ENCODE measurements at places on chromosomes 3 and 15.

- no peak for DNase-seq
Measured at GRCh38 chr15:92819278-92820235, 80.6 kb upstream of the CHD2 start.

DNA sequence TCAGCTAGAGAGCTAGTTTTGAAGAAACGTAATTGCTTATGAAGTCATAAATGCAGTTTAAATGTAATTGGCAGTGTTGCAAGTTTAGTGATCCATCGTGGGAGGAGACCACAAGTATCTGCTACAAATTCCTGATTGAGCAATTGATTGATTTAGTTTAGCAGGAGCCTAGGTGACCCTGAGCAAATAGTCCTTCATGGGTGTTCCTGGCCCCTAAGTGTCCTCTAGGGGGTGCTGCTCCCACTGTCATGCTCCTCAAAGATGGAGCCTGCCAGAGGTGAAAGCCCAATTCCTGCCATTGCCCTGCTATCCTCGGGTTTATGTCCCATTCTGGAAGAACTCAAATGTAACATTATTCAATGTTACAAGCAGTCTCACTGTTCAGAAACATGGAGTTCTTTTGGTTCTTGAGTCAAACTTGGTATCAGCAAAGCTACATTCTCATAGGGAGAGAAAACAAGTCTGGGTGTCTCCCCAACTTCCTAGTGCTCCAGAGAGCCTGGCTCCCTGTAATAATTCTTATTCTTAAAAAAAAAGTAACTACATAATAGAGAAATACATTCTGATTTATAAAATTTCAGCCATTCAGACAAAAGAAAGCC lies 29.8 kb upstream of the SENP5 start:
- peak; percentile 27 for DNase-seq

GRCh38 chr3:2837910-2838309 lies 272.3 kb downstream of the IL5RA start:
- no peak for DNase-seq

DNA sequence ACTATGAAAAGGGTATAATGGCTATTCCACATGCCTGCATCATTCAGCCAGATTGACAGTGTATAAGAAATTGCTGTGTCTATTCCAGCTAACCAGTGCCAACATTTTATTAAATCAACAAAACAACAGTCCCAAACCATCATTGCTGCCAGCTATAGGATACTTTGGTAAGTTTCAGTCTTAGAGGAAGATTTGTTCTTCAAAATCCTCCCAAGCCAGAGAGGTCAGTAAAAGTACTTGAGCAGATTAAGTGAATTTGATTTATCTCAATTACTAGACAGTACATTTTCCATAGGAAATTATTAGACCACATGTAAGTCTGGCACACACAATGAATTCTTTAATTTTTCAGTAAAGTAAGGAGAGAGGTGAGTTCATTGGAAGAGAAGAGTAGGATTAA lies 50.7 kb downstream of the TFG start:
- DNase-seq = no peak

- DNase-seq = no peak
Measured at GRCh38 chr15:23797747-23798446, 110.8 kb upstream of the NDN start.

- DNase-seq = no peak
Measured at GRCh38 chr15:65372787-65373067, 5.1 kb downstream of the IGDCC3 start.

- no peak for DNase-seq
Measured at GRCh38 chr15:86444527-86444926, 364.9 kb downstream of the AGBL1 start.

DNA sequence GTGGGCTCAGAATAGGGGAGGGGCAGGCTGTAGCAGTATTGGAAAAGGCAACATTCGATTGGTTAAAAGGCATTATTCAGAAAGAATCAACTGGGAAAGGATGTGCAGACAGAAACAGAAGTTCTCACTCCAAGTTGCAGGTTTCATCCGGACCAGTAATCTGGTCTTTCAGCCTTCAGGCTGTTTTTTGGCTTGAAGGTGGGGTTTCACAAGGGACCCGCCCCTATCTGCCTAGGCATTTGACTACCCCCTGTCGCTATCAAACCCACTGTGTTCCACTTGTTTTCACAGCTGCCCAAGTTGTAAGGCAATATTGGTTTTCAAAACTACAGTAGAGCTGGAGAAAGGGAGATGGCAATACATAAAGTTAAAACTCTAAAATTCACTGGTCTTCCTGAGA lies 96.9 kb downstream of the VPS8 start:
- no peak for DNase-seq

DNA sequence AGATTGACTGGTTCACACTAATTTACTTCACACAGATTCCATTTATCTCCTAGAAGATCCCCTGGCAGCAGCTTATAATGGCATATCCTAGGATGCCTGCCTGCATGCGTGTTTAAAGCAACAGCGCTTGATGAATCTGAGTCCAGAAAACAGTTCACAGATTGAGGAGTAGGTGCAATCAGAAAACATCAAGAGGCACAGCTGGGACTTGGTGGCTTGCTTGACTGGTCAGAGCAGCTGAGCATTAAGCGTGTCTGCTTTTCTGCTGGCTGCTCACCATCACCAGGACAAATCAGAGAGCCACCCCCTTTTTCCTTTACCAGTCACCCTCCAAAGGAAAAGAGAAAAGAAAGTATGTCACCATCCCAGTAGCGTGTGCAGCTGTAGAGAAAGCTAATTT lies 223.6 kb downstream of the WDR72 start:
- no peak for DNase-seq

GRCh38 chr3:175233957-175234940 lies 375.1 kb downstream of the NAALADL2 start:
- DNase-seq = no peak

GRCh38 chr3:127497166-127497565 lies 93.4 kb downstream of the TPRA1 start:
- no peak for DNase-seq

- DNase-seq = no peak
Measured at GRCh38 chr15:88127432-88127790, 129.1 kb downstream of the NTRK3 start.

DNA sequence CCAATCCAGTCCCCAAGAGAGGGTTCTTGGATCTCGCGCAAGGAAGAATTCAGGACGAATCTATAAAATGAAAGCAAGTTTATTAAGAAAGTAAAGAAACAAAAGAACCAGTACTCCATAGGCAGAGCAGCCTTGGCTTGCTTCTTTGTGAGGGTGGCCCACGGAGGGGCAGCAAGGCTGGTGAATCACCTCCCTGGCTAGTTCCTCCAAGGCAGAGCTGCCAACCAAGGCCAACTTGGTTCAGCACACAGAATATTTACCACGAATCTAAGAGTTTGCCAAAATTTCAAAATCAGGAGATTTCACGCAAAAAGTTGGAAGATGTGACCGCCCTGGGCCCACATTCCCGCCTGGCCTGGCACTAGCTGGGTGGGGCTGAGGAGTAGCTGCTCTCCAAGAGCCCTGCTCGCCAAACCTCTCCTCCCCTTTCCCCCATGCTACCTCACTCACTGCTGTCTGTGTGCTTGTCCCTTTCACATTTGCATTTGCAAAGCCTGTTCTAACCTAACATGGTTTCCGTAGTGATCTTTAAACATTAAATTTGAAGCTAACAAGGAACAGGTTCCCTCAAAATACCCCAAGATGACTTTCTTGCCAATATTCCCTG lies 26.2 kb upstream of the DCUN1D1 start:
- no peak for DNase-seq

GRCh38 chr3:46480491-46481195 lies 15.9 kb upstream of the LTF start:
- DNase-seq = no peak

GRCh38 chr3:143172062-143172794 lies 52.7 kb downstream of the CHST2 start:
- no peak for DNase-seq

- DNase-seq = no peak
Measured at GRCh38 chr3:198076722-198077308, 116.8 kb downstream of the LMLN start.

Data from stimulated activated CD8-positive, alpha-beta memory T cell treated with anti-CD3 and anti-CD28 coated beads, Interleukin-4, amount 100 ng/mL, for 1 hour (primary cell).